ENCODE measurements at places on chromosomes 5 and 9. TPM values are rescaled to one million over a fixed set of nuclear protein-coding genes. Genes with fewer than 3 reads are reported as not detected.

The PCYOX1L gene
- 3.9 TPM for total RNA-seq

The SH3TC2 gene
- total RNA-seq = 0.47 TPM

The SPINK4 gene
- 13.9 TPM for total RNA-seq

The GIN1 gene
- 5.7 TPM for total RNA-seq

The CCNJL gene
- total RNA-seq = 19.0 TPM

The GMCL2 gene
- not detected for total RNA-seq

The DMRT2 gene
- total RNA-seq = 8.1 TPM

The SLC6A7 gene
- 30.4 TPM for total RNA-seq

The FOXD4L6 gene
- total RNA-seq = not detected

The DBH gene
- not detected for total RNA-seq

The PRELID2 gene
- total RNA-seq = 95.0 TPM

The HEMGN gene
- not detected for total RNA-seq

The SLC25A2 gene
- 0.95 TPM for total RNA-seq

The CCNI2 gene
- total RNA-seq = 11.4 TPM

The IL17B gene
- total RNA-seq = 1.1 TPM

The CDKN2A gene
- 1.8 TPM for total RNA-seq

The DBN1 gene
- total RNA-seq = 11.8 TPM

The TAF7 gene
- 52.3 TPM for total RNA-seq

The LVRN gene
- 2.8 TPM for total RNA-seq

Measured in left colon (tissue), 2 donors.